ENCODE measurements at places on chromosomes 2 and 18.

DNA sequence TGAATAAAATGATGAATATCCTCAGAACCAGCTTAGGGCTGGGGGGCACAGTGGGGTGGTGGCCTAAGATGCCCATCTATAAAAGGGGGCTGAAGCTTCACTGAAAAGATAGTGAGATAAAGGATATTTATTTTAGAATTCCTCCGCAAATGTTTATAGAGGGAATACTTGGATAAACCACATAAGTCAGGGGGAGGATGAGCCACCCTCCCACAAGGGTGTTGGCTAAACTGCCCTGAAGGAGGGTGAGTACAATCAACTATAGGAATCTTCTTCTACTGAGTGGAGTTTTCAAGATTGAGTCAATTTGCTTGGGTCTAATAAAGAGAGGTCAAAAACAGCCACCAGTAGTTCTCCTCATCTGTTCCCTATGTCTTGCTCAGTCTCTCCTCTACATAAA is 114.5 kb upstream of the TANK start:
- H3K27me3 ChIP-seq, result peaks cover 21% of the 10 kb centered on the region
- H3K27ac ChIP-seq, result no peak overlapping the region
- H3K4me3 ChIP-seq, result no peak overlapping the region
- H3K36me3 ChIP-seq, result no peaks in the 10 kb centered on the region

GRCh38 chr2:63849381-63850203 is 7.9 kb downstream of the UGP2 start:
- peaks cover 4% of the 10 kb centered on the region for H3K36me3 ChIP-seq
- H3K4me1 ChIP-seq, result peaks cover 65% of the 10 kb centered on the region
- H3K4me3 ChIP-seq, result no peak overlapping the region

GRCh38 chr2:208406474-208407451 is at the start of gene PTH2R:
Gene PTH2R, plus strand, starts transcription at chr2:208406792. Its CDS starts 252 bp downstream, at chr2:208407044.
- DNase-seq, result no peak
- no peak within 1 kb of the TSS for H3K27ac ChIP-seq
- H3K4me1 ChIP-seq, result peaks cover 12% of the 10 kb centered on the region
- peaks cover 59% of the 10 kb centered on the region for H3K27me3 ChIP-seq
- peak within 1 kb of the TSS; percentile 45 for H3K4me3 ChIP-seq

- H3K4me1 ChIP-seq, result no peaks in the 10 kb centered on the region
- H3K36me3 ChIP-seq, result peaks cover 40% of the 10 kb centered on the region
These were observed 108.9 kb downstream of the TAF4B start for GRCh38 chr18:26335156-26335555.

DNA sequence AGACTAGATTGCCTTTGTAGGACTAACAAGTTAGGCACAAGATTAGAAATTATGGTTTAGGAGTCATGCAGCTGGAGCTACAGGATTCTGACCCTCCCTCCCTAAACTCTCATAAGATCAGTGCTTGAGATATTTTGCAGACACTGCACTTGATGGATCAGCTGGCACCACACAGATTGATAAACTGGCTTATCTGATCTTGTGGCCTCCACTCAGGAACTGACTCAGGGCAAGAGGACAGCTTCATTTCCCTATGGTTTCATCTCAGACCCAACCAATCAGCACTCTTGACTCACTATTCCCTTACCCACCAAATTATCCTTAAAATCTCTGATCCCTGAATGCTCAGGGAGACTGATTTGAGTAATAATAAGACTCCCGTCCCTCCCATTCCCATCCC is 152.3 kb downstream of the DIS3L2 start:
- no peak for DNase-seq
- H3K27ac ChIP-seq, result no peak overlapping the region
- H3K27me3 ChIP-seq, result no peaks in the 10 kb centered on the region

GRCh38 chr2:43192744-43193651 is 33.4 kb downstream of the ZFP36L2 start:
- no peaks in the 10 kb centered on the region for H3K36me3 ChIP-seq
- no peak for DNase-seq
- H3K27ac ChIP-seq, result peak overlapping the region; percentile 79
- no peak overlapping the region for H3K4me3 ChIP-seq
- H3K27me3 ChIP-seq, result no peaks in the 10 kb centered on the region
- peaks cover 47% of the 10 kb centered on the region for H3K4me1 ChIP-seq

- H3K4me1 ChIP-seq, result peaks cover 18% of the 10 kb centered on the region
- no peak overlapping the region for H3K4me3 ChIP-seq
- peak; percentile 22 for DNase-seq
- H3K36me3 ChIP-seq, result no peaks in the 10 kb centered on the region
These were observed 158.8 kb upstream of the SLC39A10 start for GRCh38 chr2:195498176-195498575.

DNA sequence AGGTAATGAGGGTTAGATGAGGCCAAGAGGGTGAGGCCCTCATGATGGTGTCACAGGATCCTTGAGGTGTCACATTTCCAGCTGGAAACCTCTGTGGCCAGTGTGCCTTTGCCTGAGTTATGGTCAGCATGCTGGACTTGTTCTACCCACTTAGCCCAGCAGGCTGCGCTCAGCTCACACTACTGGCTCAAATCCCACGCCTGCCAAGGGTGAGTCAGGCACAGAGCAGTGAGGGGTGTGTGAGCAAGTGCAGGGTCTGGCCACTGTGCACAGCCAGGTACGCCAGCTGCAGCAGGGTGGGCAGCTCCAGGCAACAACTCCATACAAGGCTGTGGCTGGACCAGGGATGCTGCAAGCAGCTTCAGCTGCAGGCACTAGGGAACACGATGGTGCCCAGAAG is 616.6 kb upstream of the FSHR start:
- no peaks in the 10 kb centered on the region for H3K4me1 ChIP-seq
- H3K27me3 ChIP-seq, result no peaks in the 10 kb centered on the region
- H3K4me3 ChIP-seq, result no peak overlapping the region
- no peak for DNase-seq
- no peak overlapping the region for H3K27ac ChIP-seq

- H3K27ac ChIP-seq, result no peak overlapping the region
- no peak for DNase-seq
- peaks cover 64% of the 10 kb centered on the region for H3K36me3 ChIP-seq
- no peak overlapping the region for H3K4me3 ChIP-seq
These were observed 38.0 kb downstream of the TMX3 start for GRCh38 chr18:68676913-68677312.

GRCh38 chr2:133972786-133973185 is 281.1 kb upstream of the MGAT5 start:
- H3K27ac ChIP-seq, result no peak overlapping the region
- DNase-seq, result no peak
- H3K27me3 ChIP-seq, result peaks cover 2% of the 10 kb centered on the region
- H3K36me3 ChIP-seq, result no peaks in the 10 kb centered on the region
- H3K4me3 ChIP-seq, result no peak overlapping the region

GRCh38 chr18:41613003-41613609 is 341.9 kb upstream of the PIK3C3 start:
- H3K27me3 ChIP-seq, result no peaks in the 10 kb centered on the region
- H3K36me3 ChIP-seq, result no peaks in the 10 kb centered on the region
- H3K4me1 ChIP-seq, result no peaks in the 10 kb centered on the region
- DNase-seq, result no peak
- no peak overlapping the region for H3K27ac ChIP-seq

DNA sequence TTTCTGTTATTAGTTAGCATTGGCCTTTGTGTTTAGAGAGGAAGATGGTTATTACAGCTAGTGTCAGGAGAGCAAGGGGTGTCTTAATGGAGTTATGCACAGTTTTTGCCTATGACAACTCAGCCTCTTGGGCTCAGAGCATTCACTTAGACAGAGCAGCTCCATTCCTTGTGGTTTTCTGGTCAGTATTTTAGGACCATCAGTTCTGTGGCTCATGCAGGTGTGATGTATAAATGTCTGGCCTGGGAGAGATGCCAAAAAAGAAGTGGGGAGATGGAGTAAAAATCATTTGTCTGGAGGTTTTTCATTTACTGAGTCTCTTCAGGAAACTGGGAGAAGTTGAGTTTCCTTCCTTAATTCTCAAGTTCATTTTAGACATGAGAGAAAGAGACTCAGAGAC is 79.7 kb downstream of the PRKCE start:
- no peak for DNase-seq
- peak overlapping the region; percentile 25 for H3K4me3 ChIP-seq
- H3K27ac ChIP-seq, result peak overlapping the region; percentile 98
- no peaks in the 10 kb centered on the region for H3K36me3 ChIP-seq

DNA sequence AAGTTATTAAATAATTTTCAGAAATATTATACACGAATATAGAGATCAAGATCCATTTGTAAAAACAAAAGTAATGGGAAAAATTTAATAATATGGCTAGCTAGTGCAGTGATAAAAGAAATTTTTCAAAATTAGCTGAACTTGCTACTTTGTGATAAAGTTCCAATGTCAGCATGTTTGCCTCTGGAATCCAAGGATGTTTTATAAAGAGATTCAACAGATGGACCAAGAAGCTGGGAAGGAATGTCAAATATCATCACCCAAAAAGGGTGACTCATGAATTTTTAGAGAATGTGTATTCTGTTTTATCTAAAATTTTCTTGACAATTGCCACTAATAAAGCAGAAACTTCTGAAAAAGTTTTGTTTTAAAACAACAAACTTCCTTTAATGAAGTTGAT is 95.3 kb downstream of the FSIP2 start:
- H3K4me1 ChIP-seq, result no peaks in the 10 kb centered on the region
- H3K4me3 ChIP-seq, result no peak overlapping the region
- no peak for DNase-seq
- H3K27ac ChIP-seq, result no peak overlapping the region

DNA sequence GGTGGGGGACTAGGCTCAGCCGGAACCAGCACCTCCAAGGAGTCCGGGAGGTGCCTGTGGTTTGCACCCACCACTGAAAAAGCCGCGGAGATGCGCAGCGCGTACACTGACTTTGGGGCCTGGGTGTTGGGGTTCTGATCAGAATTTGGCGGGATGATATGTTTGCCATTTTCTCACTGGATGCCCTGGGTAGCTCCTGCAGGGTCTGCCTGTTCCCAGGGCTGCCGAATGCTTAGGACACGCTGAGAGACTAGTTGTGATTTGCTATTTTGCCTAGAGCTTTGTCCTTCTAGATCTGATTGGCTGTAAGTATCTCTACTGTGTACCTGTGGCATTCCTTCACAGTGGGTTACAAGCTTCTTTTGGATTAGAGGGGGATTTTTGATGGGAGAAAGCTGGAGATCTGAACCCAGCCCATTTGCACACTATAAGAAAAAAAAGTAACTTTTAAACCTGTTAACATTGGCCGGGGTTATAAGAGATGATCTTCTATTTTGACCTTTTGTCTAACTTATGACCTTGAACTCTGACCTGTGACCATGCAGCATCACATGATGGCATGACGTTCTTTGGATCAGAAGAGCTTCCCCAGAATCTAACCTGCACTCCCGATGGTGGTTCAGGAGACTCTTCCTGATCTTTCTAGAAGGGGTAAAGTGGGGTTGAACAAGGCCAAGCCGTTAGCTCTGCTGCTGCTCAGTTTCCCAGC is 1.6 kb downstream of the KCNE4 start:
- H3K27ac ChIP-seq, result no peak overlapping the region
- H3K4me1 ChIP-seq, result no peaks in the 10 kb centered on the region
- no peaks in the 10 kb centered on the region for H3K27me3 ChIP-seq
- H3K36me3 ChIP-seq, result no peaks in the 10 kb centered on the region

- DNase-seq, result no peak
- no peak overlapping the region for H3K27ac ChIP-seq
- H3K4me3 ChIP-seq, result no peak overlapping the region
- no peaks in the 10 kb centered on the region for H3K4me1 ChIP-seq
- peaks cover 11% of the 10 kb centered on the region for H3K27me3 ChIP-seq
These were observed 12.2 kb upstream of the ITPRID2 start for GRCh38 chr2:181879295-181879694.

DNA sequence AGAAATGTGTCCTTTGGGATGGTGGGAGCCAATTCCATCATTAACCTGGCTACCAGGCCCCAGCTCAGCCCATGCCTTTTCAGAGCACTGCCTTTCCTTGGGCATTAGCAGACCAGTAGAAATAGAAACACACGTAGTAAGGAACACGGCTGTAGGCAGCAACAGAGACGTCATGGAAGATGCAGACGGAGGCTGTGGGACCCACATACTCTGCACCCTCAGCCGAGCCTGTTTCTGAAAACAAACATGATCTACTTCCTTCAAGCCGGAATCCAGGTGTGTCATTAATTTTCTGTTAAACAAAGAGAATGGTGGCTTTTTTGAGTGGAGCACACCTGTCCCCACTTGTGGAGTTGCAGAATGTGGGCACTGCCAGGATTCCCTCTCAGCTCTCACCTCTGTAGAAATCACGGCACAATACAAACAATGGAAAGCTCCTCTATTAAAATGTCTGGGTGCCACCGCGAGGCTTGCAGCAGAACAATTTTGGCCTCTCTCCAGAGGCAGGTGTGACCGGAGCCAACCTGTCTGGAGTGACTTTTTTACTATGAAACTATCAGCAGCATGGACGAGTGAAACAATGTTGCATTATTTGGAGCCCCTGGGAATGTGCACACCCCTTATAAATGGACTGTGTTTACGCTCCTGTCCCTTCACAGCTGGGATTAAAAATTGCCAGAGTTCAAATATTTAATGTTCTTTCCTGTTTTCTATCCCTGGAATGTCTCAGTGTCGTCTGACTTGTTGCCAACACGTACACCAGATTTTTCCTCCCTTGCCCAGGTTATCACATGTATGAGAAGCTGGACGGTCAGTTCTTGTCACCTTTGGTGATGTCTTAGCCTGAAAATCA is 31.7 kb downstream of the SPP2 start:
- no peak for DNase-seq
- no peaks in the 10 kb centered on the region for H3K36me3 ChIP-seq
- peaks cover 6% of the 10 kb centered on the region for H3K4me1 ChIP-seq
- H3K27me3 ChIP-seq, result peaks cover 45% of the 10 kb centered on the region
- no peak overlapping the region for H3K27ac ChIP-seq

GRCh38 chr2:219428469-219428868 is 6.2 kb upstream of the SPEG start:
- no peak overlapping the region for H3K4me3 ChIP-seq
- no peak overlapping the region for H3K27ac ChIP-seq
- no peak for DNase-seq
- H3K4me1 ChIP-seq, result no peaks in the 10 kb centered on the region

GRCh38 chr2:54090521-54091117 is 24.8 kb upstream of the ACYP2 start:
- no peaks in the 10 kb centered on the region for H3K27me3 ChIP-seq
- peaks cover 40% of the 10 kb centered on the region for H3K4me1 ChIP-seq
- no peak overlapping the region for H3K4me3 ChIP-seq
- DNase-seq, result no peak
- H3K36me3 ChIP-seq, result no peaks in the 10 kb centered on the region
- H3K27ac ChIP-seq, result no peak overlapping the region

GRCh38 chr18:78768221-78768620 is 211.4 kb upstream of the SALL3 start:
- no peak overlapping the region for H3K27ac ChIP-seq
- H3K27me3 ChIP-seq, result no peaks in the 10 kb centered on the region
- no peak overlapping the region for H3K4me3 ChIP-seq
- no peaks in the 10 kb centered on the region for H3K36me3 ChIP-seq
- no peaks in the 10 kb centered on the region for H3K4me1 ChIP-seq

All from activated B cell treated with CpG ODN at 0.5 μM for 24 hours (primary cell).